Coronary artery (tissue), 2 donors: ENCODE measurements at places on chromosomes 16 and 17.

- no peak for DNase-seq
Observed at GRCh38 chr16:23865853-23866252, 30.1 kb downstream of the PRKCB start.

- DNase-seq, result peak; percentile 94
Observed at GRCh38 chr16:1408171-1408837, 6.2 kb downstream of the UNKL start.

DNA sequence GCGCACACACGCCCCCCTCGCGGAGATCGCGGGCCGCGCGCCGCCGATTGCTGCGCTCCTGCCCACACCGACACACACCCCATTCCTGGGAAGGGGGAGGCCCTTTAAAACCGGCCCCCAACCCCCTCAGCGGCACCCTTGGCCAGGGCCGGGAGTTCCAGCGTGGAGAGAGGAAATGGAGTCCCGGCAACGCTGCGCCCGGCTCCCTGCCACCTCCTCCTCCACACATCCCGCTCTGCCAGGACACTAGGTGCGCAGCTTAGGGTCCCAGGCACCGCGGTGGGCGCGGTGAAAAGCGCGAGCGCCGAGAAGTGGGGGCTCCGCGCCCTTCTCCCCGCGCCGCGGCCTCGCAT, 397 bp downstream of the CDC42EP4 start:
- peak; percentile 81 for DNase-seq

- DNase-seq, result no peak
Observed at GRCh38 chr17:19411631-19412030, 599 bp downstream of the RNF112 start.

DNA sequence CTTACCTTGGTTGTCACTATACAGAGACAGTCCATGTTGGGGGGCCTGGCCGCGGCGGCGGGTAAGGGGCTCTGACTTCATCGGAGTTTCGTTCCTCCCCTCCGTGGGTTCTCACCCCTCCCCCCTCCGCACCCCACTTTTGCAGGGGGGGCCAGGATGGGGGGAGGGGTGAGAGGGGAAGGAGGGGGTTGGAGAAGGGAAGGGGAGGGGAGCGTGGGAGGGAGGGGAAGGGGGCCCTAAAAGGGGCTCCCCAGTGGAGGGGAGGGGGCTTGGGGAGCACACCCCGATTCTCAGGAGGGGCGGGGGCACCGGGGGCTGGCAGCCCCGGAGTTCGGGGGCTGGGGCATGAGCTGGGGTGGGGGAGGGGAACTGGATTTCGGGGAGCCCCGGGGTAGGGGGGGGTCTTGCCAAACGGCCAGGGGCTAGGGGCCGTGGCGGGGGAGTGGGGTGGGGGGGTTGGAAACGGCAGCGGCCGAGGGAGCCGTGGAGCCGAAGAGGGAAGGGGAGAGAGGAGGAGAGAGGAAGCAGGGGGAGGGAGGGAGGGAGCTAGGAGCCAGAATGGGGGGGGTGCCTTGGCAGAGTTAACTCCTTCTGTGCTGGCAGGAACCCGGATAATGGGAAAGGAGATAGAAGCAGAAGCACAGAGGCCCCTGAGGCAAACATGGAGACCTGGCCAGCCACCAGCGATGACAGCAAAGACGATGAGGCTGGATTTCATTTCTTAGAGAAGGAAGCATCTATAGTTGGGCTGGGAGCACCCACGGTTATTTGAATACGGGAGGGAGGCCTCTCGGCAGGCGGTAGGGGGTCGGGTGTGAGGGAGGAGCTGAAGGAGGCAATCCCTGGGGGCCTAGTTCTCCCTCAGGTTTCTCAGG, 2.3 kb downstream of the DLG4 start:
- no peak for DNase-seq

- DNase-seq, result no peak
Observed at GRCh38 chr17:72282439-72283029, 161.7 kb downstream of the SOX9 start.

GRCh38 chr17:82302991-82303943, 14.1 kb downstream of the CD7 start:
- no peak for DNase-seq

GRCh38 chr17:68697850-68698361, 96.7 kb upstream of the FAM20A start:
- DNase-seq, result no peak

GRCh38 chr17:9227819-9228407, 206.6 kb downstream of the NTN1 start:
- no peak for DNase-seq

GRCh38 chr16:68061396-68061795, 23.8 kb upstream of the NFATC3 start:
- DNase-seq, result no peak

- no peak for DNase-seq
Observed at GRCh38 chr17:14214271-14214670, 22.4 kb downstream of the CDRT15 start.

DNA sequence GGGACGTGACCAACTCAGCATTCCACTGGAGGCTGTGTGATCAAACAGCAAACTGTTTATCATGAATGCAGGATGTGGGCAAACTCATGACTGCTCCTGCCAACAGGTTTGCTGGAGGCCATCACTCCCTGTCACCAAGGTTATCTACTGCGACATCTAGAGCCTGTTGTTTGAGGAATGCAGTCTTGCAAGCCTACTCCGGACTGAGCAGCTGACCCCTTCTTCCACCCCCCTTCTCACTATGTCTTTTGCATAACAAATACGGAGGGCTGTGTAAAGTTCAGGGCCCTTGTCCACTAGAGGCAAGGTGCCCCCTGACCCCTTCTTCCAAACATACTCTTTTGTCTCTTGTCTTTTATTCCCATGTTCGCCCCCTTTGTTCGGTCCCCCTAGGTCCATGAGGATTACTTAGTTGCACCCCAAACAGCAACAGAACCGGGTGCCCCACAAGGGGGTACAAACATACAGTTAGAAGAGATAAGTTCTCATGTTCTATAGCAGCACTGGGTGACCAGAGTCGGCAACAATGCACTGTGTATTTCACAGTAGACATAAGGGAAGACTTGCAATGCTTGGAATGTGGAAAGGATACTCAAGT, 28.7 kb downstream of the MEAK7 start:
- peak; percentile 31 for DNase-seq

- DNase-seq, result no peak
Observed at GRCh38 chr17:67990909-67991308, 5.4 kb downstream of the C17orf58 start.

DNA sequence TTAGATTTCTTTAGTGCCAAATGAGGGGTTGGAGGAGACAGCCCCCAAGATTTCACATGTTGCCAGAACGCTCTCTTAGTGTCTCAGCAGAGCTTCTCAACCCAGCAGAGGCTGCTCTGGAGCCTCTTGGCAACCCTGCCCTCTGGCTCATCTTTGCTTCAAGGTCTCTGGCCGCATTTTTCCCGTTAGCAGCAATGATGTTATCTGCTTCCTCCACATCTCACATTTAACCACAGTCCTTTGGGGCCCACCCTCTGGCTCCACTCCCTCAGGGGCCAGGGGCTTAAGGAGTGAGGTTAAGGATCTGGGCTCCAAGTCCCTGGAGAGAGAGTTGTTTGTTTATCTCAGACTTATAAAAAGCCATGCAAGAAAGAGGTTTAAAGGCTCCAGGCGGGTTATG, 3.3 kb upstream of the XYLT1 start:
- DNase-seq, result no peak

DNA sequence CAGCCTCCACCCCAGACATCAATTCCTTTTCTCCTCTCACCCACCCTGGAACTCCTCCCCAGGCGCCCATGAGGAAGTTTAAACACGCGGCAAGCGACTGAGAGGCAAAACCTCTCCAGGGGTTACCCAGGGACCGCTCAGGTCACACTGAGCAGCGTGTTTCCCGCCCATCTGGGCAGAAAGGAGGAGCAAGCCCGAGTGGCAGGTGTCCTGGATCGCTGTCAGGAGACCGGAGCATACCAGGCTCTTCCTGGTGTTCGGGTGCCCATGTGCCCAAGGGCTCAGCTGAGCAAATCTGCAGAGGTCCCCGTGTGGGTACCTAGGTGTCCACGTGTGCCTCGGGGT, 491 bp downstream of the SLC25A19 start:
- no peak for DNase-seq

DNA sequence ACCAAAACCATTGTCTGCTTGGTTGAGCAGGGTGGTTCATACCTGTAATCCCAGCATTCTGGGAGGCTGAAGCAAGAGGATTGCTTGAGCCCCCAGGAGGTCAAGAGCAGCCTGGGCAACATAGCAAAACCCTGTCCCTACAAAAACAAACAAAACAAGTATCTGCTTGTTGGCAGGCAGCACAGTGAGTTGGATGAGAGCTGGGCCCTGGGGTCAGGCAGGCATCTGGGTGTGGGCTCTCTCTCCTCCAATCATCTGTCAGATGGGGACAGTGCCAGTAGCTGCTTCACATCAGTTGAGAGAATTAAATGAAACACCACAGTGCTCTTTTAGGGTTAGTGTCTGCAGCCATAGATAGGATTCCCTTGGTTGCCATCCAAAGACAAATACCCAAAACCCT, 5.8 kb downstream of the ARMC7 start:
- DNase-seq, result no peak

GRCh38 chr16:14658063-14658462, 25.3 kb downstream of the BFAR start:
- DNase-seq, result no peak

- DNase-seq, result no peak
Observed at GRCh38 chr16:47568351-47568750, 107.2 kb downstream of the PHKB start.

GRCh38 chr16:5347561-5347960, 250.0 kb upstream of the EEF2KMT start:
- DNase-seq, result no peak

DNA sequence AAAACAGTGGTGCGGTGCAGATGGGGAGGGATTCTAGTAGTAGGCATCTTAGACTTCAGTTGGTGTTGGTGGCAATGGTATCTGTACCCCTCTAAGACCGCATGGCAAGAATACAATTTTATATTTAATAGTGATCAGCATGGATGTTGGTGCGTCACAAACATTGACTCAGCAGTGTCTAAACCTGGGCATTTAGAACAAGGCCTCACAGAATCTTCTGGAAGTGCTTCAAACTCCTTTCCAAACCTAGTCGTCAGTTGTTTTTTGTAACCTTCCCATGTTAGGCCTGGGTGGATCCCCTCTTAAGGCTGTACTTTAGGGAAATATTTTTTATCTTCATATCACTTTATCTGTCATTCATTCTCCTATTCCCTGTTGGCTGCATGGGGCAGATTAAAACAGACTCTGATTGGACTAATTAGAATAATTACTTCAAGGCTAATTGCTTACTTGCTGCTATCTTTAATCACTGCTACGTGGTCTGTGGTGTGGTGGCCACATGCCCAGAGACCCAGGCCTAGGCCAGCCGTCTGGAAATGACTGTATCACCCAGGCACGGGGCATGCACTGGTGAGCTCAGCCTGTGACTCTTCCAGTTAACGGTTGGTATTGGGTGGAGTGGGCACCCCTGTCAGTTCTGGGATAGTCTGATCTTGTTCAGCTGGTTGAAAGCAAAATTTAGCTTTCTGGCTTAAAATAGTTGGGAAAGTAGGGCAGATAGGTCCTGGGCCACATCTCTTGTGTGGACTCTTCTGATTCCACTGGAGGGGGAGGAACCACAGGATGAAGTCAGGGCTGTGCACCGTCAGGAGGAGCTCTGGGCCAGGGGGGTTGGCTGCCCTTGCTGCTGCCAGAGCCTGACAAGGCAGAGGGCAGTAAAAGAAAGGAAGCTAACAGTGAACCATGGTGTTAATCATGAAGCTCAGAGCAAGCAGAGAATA, 4.5 kb downstream of the ALKBH5 start:
- DNase-seq, result no peak
